Stimulated activated CD4-positive, alpha-beta T cell treated with anti-CD3 and anti-CD28 coated beads, Interleukin-12 subunit alpha, Interleukin-12 subunit beta, amount 100 ng/mL, for 24 hours (primary cell): ENCODE measurements at places on chromosomes 5 and 9.

DNA sequence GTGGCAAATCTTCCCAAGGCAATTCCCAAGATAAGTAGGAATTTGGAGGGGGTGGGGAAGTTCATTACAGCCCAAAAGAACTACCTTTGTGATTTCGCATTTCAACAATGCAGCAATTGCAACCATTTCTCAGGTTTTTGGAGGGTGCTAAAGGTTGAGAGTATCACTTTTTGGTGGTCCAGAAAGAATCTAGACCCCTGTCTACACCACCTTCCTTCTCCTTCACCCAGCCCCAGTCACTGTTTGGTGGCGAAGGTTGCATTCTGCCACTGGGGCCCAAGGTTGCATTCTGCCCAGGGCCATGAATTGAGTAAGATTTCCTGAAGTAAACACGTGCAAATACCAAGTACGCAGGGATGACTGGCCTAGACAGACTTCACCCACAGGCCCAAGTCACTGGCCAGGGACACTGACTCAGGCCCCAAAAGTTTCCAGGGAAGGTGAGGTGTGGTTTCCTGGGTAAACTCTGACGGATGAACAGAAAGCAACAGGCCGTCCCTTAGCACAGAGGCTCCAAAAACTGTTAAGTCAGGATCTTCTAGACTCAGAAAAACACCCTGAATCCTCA is 5.7 kb downstream of the PDE6A start:
- no peak for DNase-seq

- no peak for DNase-seq
These were observed 140.9 kb downstream of the AOPEP start for GRCh38 chr9:94867281-94867841.

DNA sequence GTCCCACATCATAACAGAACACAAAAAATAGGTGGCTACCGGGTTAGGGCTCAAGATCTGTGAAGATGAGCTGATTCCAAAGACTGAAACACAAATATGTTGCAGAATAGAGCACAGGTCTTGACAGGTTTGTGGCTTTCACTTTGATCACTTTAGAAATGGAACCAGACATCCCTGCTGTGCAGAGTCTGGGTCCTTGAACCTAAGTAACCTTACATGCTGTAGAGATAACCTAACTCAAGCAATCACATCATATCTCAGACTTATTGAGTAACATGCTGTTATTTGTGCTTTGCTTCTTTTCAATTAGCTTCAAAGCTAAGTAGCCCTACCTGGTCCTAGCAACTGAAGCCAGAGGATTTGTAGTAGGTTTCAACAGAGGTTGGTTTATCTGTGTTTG is 24.3 kb downstream of the FBXW2 start:
- DNase-seq = no peak

- no peak for DNase-seq
These were observed 49.2 kb downstream of the ESM1 start for GRCh38 chr5:54936201-54936600.

DNA sequence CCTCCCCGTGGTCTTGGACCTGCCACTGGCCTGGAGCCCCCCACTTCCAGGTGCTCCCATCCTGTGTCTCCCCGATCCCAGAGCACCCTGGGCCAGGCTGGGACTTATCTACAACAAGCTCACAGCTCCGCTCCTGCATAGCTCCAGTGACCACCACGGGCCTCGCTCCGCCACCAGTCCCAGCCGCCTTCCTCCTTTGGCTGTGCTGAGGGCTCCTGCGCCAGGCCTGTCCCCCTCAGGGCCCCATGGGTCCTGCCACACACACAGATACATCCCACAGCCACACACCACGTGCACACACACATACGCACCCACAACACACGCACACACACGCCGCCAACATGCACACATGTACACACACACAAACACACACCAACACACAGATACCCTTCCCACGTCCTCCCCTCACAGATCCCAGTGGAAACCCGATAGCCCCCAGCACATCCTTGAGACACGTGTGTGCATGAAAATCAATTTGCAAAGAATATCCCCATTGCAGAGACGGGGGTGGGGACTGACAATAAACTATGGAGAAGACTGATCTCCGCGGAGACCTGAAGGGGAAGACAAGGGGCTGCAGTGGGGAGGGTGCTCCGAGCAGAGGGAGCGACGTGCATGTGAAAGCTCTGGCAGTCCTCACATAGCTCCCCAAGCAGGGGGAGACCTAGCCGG is 18.5 kb upstream of the LAMC3 start:
- DNase-seq = no peak

GRCh38 chr5:158463188-158463587 is 604.2 kb upstream of the CLINT1 start:
- DNase-seq = no peak

- no peak for DNase-seq
These were observed 41.4 kb upstream of the PAPPA start for GRCh38 chr9:116112236-116112635.
